ENCODE measurements at places on chromosomes 11 and 22. TPM values are rescaled to one million over a fixed set of nuclear protein-coding genes. Genes with fewer than 3 reads are reported as not detected.

BDNF gene
- total RNA-seq, result 42.4 TPM

IFITM10 gene
- 2.8 TPM for total RNA-seq

APOL4 gene
- total RNA-seq, result 0.38 TPM

ZFP91 gene
- 48.2 TPM for total RNA-seq

P2RX6 gene
- total RNA-seq, result 2.7 TPM

VSIG10L2 gene
- total RNA-seq, result not detected

LARGE2 gene
- not detected for total RNA-seq
